Fibroblast of the aortic adventitia (primary cell): ENCODE measurements at places on chromosomes 16 and 17.
A peak's percentile ranks its signal among the peaks of the same experiment; 100 is the strongest.

DNA sequence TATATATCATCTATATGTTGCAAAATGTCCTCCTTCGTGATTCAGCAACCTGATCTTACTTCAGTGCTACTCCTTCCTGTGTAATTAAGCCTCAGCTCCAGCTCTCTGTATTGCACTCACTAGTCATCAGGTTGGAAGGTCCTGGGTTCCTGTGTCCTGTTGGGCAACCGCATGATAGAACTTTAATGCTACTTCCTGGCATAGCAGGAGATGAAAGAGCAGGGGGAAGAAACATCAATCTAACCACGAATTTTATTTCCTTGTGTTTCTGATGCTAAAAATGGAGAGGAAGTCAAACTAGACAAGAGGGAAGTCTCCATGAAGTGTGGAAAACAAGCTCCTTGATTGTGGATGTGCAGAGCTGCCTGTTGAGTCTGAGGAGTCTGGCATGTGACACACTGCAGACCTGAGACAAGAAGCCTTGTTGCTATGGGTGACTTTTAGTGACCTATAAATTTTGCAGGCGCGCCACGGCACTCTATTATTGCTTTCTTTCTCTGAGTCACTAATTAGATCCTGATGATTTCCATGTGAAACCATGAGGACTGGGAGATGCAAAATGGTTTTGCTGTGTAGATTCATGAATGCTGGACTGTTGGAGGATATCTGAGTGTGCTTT, 25.6 kb downstream of the IGSF6 start:
- peak; percentile 84 for DNase-seq

DNA sequence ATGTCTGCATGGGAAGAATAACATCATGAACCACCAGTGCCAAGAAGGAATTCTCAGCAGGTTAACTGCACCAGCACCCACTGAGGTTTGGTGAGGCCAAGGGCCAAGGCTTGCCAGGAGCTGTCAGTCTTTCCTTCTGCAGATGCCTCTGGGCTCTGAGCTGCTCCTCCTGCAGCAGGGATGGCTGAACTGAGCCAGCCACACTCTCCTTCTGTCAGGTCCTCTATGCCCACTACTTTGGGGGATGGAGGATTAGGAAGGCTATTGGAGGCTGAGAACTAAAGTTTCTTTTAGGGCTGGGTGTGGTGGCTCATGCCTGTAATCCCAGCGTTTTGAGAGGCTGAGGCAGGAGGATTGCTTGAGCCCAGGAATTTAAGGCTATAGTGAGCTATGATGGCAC, 71.6 kb downstream of the PLXDC1 start:
- DNase-seq: no peak

DNA sequence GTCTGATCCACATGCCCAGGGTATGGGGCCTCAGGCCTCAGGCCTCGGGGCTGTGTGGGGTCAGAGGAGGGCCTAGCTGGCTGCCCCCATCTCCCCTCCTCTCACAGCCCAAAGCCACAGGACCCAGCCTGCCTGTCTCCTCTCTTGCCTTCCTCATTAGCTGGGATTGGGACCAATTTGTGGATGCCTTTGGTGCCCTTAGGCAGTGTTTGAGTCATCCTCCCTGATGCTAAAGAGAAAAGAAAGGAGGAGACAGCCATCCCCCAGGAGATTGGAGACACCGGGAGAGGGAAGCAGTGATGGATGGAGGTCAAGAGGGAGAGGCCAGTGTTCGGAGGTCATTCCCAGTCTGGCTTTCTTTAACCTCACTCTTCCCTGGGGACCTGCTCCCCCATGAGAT, 23.3 kb upstream of the NOG start:
- DNase-seq: no peak

DNA sequence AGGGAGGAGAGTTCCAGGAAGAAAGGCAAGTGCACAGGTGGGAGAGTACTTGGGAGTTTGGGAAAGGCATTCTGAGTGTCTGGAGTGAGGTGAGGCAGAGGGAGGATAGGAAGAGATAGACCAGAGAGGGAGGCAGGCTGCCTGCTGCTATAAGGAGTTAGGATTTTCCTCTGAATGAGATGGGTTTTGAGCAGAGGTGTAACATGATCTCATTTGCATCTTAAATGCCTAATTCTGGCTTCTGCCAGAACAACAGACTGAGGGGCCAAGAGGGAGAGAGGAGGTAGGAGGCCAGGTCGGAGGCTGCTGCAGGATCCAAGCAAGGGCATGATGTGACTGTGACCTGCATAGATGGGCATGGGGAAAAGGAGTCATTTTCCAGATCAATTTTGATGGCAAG, 31.5 kb upstream of the IRX6 start:
- no peak for DNase-seq

DNA sequence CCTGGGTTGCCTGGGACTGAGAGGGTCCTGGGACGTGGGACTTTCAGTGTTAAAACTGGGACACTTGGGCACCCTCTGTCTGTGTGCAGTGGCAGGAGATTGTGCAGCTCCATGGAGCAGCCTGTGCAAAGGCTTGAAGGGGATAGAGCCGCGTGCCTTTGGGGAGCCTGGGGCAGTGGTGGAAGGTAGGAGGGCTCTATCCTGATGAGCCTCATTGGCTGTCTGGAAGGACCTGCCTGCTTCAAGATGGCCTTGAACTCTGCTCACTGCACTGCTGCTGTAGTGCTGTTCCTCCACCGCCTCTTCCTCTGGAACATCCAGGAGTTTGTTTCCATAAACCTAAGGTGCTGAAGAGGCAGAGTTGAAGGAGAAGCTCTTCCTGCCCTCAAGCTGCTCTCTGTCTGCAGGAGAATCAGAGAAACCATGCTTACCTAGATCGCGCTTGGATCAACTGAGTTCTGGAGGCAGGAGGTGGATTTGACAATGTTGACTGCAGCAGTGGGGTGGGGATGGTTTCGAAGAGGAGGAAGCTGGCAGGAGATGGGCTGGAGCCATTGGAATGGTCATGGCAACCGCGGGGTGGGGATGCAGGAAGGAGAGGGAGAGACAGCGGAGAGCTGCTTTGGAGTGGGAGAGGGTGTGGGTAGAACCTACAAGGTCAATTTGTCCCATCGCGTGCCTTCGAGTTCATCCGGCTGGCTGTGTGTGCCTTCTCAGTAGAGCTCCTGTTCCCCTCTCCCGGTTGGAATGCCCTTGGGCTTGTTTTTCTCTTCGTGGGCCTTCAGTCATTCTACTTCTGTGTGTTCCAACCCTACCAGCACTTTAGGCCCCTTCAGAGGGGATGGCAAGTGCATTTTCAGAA, 3.7 kb downstream of the RMI2 start:
- DNase-seq: no peak

- DNase-seq: peak; percentile 77
Measured at GRCh38 chr16:29900102-29900887, at the start of gene ASPHD1. Gene ASPHD1 (plus strand): TSS chr16:29900488. CDS start chr16:29900972, 484 bp downstream.

GRCh38 chr17:28227316-28228108, 91.5 kb upstream of the TMEM97 start:
- no peak for DNase-seq

DNA sequence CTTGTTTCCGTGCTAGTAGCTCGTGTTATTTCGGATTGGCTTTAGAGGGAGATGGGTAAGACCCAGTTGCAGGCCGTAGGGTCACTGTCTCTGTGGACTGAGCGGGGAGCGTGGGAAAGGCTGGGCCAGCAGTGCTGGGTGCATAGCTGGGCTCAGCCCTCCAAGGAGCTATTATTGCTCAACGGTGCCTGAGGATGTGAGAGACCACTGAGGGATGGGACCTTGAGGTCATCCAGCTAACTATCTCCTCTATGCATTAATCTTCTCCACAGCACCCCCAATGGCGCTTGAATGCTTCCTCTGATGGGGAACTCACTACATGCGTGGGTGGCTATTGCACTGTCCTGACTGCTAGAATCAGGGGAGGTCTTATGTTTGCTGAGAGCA, 126.1 kb upstream of the FOXF1 start:
- DNase-seq: no peak

- DNase-seq: no peak
Measured at GRCh38 chr16:72470541-72470940, 298.6 kb upstream of the PMFBP1 start.

- DNase-seq: no peak
Measured at GRCh38 chr16:26186091-26186615, 494.4 kb downstream of the HS3ST4 start.

DNA sequence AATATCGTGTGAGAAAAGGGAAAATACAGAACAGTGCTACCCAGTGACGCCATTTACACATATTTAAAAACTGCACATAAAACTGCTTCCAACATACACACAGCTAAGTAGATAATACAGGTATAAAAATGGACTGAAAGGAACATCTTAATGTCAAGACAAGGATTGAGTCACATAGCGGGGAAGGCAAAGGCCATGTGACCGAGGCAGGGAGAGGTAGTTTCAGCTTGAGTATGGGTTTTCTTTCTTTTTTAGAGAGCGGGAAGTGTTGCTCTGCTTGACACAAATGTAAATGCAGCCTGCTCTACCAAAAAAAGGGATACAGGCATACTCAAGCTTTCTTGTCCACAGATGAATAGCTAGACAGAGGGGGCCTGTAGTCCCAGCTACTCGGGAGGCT, 46.5 kb downstream of the SDR42E1 start:
- DNase-seq: no peak

DNA sequence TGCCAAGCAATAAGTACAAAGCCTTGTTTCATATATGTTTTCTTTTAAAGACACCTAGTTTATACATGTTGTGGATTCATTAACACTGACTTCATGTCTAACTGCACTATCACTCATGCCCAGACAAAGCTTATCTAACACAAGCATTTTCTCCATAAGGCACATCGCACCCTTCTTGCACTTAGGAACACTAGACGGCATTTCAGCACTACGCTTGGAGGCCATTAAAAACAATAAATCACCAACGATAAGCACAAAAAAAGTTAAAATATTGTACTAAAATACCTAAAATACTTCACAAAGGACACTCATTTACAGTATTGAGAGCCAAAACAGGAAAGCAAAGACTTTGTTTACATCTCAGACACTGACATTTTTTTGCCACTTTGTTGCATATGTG, 39.0 kb upstream of the TEKT3 start:
- no peak for DNase-seq

DNA sequence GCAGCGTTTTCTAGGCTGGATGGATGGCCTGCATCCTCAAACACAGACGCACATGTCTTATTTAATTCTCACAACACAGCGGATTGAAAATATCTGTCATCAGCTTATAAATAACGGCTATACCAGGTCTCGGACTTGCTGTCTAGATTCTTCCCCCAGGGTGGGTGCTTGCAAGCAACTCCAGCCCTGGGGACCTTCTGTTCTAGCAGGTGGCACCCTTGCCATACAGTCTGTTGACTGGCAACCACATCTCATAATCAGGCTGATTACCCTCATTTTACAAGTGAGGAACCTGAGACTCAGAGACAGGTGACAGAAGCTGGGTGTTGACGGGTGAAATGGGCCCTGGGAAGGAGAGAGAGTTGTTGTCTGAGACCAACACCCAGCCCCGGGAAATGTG, 16.2 kb upstream of the SEZ6 start:
- DNase-seq: no peak

DNA sequence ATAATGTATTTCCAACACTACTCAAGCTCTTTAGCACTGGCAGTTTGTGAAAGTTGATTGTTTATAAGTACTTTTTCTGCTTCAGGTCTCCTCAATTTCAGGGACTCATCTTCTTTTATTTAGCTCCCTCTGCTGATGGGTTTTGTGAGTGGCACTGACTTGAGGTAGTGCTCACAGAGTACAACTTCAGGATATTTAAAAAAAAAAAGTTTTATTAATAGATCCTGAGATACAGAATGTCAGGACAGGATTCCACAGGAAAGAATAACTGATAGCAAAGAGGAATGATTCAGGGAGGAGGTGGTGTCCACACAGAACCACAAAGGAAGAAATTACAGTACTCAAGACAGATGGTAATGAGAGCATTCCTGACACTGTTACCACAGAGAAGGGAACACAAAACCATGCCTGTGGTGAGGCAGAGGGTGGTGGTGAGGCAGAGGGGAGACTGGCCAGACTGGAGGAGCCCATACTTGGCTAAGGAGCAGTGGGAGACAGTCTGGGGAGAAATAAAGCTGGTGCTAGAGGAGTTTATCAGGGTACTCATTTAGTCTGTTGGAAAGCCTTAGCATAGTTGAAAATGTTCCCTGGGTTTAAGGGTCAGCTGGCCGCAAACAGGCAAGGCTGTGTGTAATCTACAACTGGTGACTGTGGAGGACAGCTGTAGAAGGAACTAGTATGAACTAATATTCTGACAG, 63.7 kb downstream of the SPAG9 start:
- peak; percentile 94 for DNase-seq

DNA sequence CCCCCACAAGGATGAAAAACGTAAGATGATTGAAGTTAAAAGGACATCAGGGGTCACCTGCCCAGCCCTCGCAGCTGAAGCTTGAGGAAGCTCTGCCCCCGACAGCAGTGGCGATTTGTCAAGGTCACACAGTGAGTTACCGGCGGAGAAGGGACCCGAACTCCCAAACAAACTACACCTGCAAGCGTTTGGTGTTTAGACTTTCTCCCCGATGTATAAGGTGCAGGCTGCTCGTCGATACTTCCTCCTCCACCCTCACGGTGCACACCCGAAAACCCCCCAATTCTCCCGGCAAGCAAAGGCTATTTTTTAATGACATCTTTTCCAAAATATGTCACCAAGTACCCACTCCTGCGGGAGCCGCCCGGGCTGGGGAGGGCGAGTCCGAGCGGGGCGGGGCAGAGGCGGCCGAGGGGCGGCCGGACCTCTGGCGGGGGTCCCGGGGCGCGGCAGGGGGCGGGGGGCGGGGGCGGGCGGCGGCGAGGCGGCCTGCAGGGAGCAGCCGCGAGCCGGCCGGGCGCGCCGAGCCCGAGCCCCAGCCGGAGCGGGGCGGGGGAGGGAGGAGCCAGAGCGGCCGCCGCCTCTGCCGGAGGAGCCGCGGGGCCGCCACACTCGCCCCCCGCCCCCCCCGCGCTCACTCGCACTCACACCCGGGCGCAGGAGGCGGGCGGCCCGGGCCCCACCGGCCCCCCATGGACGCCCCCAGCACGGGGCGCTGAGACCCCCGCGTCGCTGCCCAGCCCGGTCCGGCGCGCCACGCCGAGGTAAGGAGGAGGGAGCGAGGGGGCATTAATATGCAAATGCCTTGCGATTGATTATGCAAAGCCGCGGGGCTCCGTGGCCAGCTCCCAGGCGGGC, at the start of gene THRA:
TSS of gene THRA (plus strand) at position 637 of the 858 bp plus-strand sequence. CDS start 11,524 bp downstream, outside the sequence.
- no peak for DNase-seq

- DNase-seq: no peak
Measured at GRCh38 chr17:61970030-61970429, 42.2 kb upstream of the INTS2 start.

GRCh38 chr17:75795820-75796607, 11.4 kb downstream of the UNK start:
- no peak for DNase-seq

- DNase-seq: peak; percentile 86
Measured at GRCh38 chr16:51982715-51983680, 563.9 kb downstream of the TOX3 start.

GRCh38 chr16:71358464-71358998, at the start of gene CALB2:
Gene CALB2 (plus strand): TSS chr16:71358723. CDS start chr16:71358793, 70 bp downstream.
- DNase-seq: peak; percentile 42

GRCh38 chr17:73550556-73550955, 93.7 kb downstream of the SDK2 start:
- no peak for DNase-seq
